ENCODE measurements at places on chromosomes 2 and 18.

- no peak for DNase-seq
Measured at GRCh38 chr18:9148203-9148552, 11.6 kb downstream of the ANKRD12 start.

- DNase-seq: no peak
Measured at GRCh38 chr2:63124218-63124617, 73.6 kb downstream of the OTX1 start.

- DNase-seq: no peak
Measured at GRCh38 chr18:47184419-47185050, 8.4 kb upstream of the IER3IP1 start.

DNA sequence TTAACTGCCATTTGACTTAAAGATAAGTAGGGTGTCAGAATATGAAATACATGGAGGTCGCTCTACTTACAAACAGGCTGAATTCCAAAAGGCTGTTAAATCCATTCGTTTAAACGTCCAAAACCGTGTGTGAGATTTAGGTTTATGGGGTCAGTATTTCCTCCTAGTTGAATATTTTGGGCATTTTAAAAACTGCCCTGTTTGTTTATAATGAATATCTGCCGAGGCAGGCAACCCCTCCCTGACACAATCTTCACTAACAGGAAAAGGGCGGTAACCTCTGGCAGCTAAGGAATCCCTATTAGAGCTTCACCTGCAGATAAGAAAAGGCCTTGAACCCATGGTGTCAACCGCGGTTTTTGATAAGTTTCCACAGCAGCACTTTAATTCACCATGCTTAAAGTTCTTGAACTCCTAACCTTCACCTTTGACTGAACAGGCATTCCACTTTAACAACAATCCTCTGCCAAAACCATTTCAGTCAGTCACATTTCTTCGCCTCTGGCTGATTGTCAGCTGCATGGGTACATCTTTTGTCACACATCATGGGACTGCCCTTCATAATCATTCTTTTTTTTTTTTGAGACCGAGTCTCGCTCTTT is 17.8 kb downstream of the TRAK2 start:
- DNase-seq: no peak

GRCh38 chr18:73807551-73808192 is 340.0 kb downstream of the FBXO15 start:
- DNase-seq: no peak

- no peak for DNase-seq
Measured at GRCh38 chr2:937530-937929, 13.1 kb upstream of the SNTG2 start.

GRCh38 chr18:55918444-55918843 is 330.5 kb upstream of the TCF4 start:
- no peak for DNase-seq

GRCh38 chr2:19021100-19021476 is 337.3 kb downstream of the OSR1 start:
- DNase-seq: no peak

DNA sequence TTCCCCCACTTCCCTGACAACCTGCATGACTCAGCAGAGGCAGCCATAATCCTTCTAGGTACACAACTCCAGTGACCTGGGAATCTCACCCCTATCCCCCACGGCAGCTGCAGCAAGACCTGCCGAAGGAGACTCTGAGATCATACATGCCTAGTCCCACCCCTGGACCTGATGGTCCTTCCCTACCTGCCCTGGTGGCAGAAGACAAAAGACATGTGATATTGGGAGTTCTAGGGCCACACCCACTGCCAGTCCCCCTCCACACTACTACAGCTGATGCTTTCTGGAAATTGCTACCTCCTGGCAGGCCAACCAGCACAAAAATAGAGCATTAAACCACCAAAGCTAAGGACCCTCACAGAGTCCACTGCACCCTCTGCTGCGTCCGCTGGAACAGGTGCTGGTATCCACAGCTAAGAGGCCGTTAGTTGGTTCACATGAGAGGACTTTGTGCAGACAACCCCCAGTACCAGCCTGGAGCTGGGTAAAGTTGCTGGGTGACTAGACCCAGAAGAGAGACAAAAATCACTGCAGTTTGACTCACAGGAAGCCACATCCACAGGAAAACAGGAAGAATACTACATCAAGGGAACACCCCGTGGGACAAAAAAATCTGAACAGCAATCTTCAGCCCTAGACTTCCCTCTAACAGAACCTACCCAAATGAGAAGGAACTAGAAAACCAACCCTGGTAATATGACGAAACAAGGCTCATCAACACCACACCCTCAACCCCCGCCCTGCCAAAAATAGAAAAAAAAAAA is 12.5 kb downstream of the MARCO start:
- no peak for DNase-seq

DNA sequence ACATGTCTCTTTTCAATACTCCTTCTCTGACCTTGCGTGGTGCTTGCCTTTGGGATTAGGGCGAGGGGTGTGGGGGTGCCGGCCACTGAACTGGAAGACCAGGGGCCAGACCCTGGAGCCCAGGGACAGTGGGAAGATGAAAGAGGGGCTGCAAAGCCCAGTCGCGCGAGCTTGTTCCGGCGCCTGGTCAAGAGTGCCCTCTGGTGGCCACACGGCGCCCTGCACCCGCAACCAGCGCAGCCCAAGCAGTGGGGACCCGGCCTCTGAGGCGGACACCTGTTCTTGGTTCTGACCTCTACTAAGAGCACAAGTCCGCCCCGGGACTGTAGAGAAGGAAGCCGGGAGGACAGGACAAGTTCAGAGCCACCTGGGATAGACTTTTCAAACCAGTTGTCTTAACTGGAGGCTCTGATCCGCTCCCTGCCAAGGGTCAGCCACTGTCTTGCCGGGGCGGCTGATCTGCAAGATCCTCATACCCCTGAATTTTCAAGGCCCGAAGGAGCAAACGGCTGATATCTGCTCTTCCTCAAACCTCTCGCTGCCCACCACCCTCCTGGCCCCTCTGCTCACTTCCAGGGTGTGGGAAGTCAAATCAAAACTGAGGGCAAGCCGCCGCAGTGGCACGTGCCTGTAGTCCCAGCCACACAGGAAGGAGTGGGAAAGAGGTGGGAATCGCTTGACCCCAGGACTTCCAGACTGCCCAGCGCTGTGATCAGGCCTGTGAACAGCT is 14.9 kb upstream of the MSH6 start:
- DNase-seq: peak; percentile 61

GRCh38 chr2:39432701-39433100 is 4.4 kb downstream of the MAP4K3 start:
- no peak for DNase-seq

DNA sequence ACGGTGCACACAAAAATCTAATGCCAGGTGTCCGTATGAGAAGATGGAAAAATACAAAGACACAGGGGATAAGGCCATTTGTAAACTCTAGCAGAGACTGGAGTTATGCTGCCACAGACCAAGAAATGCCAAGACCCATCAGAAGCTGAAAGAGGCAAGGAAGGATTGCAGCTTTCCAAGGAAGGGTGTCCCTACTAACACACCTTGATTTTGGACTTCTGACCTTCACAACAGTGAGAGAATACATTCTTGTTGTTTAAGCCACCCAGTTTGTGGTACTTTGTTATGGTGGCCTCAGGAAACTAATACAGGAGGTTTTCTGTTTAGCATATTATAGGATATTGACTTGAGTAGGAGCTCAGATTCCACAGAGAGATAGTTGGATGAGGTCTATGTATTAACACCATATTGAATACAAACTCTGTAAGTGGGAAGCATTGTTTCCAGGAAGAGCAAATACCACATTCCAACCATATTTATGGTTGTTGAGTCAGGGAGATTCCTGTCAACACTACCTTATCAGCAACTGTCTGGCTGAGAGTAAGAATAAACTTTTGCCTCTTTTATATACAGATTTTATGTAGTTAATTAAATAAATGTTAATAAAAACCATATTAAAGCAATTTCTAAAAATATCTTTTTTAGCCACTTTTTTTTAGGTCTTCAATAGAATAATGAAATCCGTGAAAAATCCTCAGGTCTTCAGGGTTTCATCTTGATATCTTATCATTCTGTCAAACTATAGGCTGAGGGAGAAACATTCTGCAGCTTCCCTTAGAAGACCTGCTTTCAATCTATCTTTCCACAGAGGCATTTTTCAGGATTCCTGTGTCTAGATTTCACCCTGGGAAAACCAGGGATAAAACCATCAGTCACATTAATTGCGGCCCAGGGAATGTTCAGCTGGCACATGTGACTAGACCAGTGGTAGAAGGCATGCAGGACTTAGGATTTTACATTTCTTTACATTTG is 35.4 kb upstream of the HNMT start:
- DNase-seq: no peak

GRCh38 chr2:156434461-156435291 is 1.5 kb upstream of the GPD2 start:
- peak; percentile 9 for DNase-seq

- no peak for DNase-seq
Measured at GRCh38 chr2:18800240-18800971, 211.0 kb upstream of the NT5C1B start.

DNA sequence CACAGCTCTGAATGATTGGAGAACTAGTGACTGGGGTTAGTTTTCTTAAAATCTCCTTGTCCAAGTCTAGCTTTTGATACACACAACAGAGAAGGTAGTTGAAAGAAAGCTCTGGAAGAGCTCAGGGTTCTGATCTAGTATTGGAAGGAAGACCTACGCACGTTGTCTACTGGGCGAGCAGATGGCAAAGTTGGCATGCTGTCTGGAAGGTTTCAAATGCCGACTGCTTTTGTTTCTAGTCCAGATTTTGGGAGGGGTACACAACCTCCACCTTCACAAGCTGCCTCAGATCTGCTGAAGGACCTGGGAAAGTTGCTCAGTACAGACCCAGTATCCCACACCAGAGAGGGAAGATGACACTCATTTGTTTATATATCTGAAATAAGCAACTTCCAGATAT is 507.3 kb downstream of the RNF144A start:
- no peak for DNase-seq

- no peak for DNase-seq
Measured at GRCh38 chr2:225100269-225100668, 58.0 kb upstream of the DOCK10 start.

DNA sequence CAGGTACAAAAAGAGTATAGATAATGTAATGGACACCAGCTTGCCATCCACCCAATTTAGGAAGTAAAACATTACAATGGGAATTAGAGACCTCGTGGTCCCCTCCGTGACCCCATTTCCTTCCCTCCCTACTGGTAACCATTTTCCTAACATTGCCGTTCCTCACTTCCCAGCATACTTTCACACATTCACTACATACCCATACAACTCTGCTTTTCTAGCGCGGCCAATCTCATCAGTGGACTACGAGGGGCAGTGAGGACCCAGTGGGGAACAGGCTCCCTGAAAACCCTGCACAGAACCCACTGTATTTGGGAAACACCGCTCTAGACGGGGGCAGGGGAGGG is 1.1 kb downstream of the ENOSF1 start:
- no peak for DNase-seq

DNA sequence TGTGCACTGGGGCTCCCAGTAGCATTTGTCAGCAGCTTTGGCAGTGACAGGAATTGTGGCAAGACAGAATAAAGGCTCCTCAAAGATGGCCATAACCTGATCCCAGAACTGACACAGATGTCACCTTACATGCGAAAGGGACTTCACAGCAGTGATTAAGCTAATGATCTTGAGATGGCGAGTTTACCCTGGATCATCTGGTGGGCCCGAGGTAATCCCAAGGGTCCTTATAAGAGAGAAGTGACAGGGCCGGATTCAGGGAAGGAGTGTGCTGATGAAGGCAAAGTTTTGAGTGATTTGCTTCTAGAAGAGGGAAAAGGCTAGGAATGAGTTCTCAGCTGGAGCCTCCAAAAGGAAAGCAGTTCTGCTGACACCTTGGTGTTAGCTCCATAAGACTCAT is 333.9 kb downstream of the LPIN1 start:
- DNase-seq: no peak

GRCh38 chr2:112679484-112679883 is 33.7 kb downstream of the SLC20A1 start:
- no peak for DNase-seq

DNA sequence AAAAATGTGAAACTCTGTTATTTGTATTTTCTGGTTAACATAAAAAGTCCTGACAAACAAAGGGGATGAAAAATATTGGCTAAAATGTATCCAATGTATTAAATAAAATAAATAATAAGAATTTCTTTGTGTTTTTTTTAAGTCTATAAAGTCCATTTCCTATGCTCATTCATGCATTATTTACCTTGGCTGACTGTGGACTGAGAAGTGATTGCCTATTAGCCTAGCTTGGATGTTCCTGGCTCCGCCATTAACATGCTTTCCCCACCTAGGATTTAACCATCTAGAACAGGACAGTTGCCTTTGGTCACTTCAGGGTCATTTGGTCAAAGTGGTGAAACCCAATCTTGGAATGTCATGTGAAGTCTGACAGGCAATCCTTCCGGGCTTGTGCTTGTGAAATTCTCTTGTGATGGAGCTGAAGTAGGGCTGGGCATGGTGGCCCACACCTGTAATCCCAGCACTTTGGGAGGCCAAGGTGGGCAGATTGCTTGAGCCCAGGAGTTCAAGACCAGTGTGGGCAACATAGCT is 60.4 kb upstream of the TANC1 start:
- DNase-seq: no peak

- DNase-seq: no peak
Measured at GRCh38 chr18:75502286-75502685, 74.8 kb upstream of the SMIM21 start.

DNA sequence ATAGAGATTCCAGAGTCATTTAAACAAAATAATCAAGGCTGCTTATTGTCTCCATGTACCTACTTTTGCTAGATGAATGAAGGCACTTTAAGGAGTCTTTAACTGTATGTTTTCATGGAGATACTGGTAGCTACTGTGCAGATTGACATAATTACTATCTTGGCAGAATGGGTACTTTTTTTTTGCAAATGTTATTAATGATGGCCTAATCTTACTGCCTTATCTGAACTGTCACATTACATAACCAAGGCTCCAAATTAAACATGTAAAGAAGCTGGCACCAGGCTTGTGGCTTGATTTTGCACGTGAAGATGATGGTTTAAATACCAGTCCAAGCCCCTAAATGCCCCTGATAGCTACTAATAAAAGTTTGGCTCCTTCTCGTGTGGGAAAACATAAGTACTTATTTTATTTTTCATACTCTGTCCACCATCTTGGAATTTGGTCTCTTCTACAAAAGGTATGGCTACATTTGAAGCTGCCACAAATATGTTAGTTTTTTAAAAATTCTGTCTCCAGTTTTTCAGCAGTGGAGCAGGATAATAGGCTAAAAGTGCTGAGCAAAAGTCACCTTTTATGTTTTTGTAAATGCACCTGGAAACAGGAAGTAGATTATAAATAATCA is 4.1 kb downstream of the TRIB2 start:
- DNase-seq: no peak

DNA sequence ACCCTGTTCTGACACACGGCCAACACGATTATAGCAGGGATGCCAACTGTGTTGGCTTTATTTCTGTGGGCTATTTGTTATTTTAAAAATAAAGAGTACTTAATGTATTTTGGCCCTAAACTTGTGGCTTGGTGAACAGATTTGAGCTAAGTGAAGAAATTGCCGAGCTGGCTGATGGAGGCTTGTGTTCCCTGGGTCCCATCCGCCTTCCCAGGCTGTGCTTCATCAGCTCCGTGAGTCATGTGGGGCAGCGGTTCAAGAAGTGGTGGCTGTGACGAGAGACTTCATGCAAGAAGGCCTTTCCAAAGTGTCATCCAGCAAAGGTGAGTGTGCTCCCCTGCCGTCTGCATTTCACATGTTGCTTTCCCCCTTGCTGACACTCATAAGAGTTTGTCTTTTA is 73.6 kb upstream of the NCK2 start:
- DNase-seq: no peak
